Amniotic stem cell (primary cell): ENCODE measurements at places on chromosomes 12 and 14.

DNA sequence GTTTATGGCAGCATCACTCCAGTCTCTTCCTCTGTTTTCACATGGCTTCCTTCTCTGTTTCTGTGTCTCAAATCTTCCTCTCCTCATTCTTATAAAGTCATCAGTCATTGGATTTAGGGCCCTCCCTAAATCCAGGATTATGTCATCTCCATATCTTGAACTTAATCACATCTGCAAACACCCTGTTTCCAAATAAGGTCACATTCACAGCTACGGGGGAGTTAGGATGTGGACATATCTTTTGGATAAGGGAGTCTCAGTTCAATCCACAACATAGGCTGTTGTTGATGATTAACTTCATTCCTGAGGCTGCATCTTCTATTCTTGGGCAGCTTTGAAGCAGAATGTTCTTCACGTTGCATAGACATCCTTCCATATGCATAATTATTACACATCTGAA is 40.3 kb upstream of the NTF3 start:
- no peak for DNase-seq

DNA sequence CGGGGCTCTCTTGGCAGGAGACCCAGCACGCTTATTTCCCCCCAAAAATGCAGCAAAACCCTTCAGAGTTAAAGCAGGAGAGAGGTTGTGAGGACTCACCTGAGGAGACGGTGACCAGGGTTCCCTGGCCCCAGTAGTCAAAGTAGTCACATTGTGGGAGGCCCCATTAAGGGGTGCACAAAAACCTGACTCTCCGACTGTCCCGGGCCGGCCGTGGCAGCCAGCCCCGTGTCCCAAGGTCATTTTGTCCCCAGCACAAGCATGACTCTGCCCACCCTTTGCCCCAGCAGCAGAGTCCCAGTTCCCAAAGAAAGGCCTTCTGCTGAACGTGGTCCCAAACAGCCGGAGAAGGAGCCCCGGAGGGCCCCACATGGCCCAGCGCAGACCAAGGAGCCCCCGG is 337.7 kb downstream of the TMEM121 start:
- DNase-seq, result no peak

DNA sequence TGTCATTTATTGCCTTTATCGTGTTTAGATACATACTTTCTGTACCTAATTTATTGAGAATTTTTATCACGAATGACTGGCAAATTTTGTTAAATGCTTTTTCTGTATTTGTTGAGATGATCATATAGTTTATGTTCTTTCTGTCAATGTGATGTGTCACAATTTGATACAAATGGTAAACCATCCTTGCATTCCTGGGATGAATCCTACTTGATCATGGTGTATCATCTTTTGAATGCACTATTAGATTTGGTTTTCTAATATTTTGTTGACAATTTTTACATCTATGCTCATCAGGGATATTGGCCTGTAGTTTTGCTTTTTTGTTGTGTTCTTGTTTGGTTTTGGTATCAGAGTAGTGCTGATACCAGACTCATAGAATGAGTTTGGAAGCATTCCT is 185.1 kb downstream of the NUBPL start:
- no peak for DNase-seq

GRCh38 chr12:94171595-94171930 is 23.2 kb downstream of the PLXNC1 start:
- no peak for DNase-seq

DNA sequence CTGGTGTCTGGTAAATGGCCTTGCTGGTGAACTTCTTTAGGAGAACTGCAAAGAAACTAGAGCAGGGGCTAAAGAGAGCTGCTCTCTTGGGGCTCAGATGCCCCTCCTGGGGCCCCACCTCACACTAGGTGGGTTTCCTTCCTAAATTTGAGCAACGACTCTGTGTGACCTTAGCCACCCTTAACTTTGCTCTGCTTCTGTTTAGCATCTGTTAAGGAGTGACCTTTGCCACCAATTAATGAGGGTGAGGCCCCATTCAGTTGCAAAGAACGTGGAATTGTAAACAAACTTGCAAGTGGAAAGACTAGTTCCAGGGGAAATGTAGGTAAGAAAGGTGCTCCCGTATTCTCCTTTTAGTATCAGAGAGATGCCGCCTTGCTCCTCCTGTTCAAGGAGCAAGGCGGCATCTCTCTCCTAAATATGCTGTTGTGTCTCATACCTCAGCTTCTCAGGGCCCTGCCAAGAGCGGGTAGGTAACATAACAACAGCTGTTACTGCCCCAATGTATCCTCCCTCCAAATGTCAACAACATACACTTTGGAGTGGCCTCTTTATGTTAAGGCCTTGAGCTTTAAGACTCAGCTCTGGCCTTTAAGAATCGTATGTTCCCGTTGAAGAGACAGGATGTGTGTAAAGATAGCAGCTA is 77.6 kb upstream of the FUT8 start:
- no peak for DNase-seq

DNA sequence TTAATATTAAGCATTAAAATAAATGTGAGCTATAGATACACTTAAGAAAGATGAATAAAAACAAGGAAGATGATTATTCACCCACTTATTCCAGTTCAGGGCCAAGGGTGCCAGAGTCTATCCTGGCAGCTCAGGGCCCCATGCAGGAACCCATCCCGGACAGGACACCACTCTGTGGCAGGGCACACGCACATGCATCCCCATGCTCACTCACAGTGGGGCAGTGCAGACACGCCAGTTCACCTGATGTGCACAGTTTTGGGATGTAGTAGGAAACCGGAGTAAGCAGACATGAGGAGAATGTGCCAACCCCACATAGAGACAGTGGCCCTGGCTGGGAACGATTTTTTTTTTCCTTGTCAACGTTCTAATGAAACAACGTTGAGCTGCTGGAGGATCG is 47.2 kb downstream of the DICER1 start:
- no peak for DNase-seq

DNA sequence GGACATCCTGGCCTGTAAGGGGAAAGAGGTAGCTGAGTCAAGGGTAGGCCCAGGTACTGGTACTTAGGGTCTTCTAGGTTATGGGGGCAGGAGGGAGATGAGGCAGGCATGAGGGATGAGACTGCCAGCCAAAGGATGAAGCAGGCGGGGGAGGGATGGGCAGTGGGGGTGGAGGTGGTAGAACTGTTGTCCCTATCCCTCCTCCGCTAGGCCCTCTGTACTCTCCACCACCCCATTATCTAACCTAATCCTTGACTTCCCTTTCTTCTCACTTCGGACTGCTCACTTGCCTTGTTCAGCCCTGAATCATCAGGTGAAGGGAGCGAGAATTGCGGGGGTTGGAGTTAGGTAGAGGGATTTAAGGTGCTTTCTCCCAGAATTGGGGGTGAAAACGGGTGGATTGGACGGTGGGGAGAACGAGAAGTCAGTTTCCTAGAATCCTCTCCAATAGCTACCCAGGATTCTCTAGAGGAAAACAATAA is 562 bp downstream of the PAN2 start:
- no peak for DNase-seq

GRCh38 chr14:73627151-73627558 is 14.8 kb downstream of the ACOT6 start:
- no peak for DNase-seq

DNA sequence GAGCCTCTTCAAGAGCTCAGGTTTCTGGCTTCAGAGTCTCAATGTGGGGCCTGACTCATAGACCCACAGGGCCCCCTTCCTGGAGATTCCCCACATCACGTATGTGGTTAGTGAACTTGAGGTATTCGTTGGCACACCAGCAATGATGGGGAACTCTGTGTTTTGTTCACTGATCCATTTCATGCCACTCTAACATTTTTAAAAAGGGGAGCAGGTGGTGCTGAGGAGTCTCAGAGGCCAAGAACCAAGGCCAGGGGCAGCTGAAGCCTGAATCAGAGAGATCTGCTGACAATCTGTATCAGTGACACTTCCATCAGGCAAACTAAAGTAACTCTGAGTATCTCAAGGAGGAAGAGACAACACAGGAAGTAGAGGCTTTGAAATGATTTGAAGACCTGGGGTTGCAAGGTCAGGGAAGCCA is 323.4 kb downstream of the VRK1 start:
- no peak for DNase-seq

GRCh38 chr12:64412459-64412858 is 8.3 kb downstream of the XPOT start:
- no peak for DNase-seq

GRCh38 chr12:124964251-124964650 is 24.7 kb downstream of the DHX37 start:
- no peak for DNase-seq

DNA sequence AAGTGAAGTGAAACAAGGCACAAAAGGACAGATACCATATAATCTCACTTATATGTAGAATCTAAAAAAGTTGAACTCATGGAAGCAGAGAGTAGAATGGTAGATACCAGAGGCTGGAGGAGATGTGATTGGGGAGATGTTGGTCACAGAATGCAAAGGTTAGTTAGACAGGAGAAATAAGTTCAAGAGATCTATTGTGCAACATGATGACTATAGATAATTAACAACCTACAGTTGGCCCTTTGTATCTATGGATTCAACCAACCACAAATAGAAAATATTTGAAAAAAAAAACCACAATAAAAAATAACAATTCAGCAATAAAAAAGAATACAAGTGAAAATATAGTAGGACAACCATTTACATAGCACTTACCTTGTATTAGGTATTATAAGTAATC is 19.3 kb downstream of the CRADD start:
- no peak for DNase-seq

DNA sequence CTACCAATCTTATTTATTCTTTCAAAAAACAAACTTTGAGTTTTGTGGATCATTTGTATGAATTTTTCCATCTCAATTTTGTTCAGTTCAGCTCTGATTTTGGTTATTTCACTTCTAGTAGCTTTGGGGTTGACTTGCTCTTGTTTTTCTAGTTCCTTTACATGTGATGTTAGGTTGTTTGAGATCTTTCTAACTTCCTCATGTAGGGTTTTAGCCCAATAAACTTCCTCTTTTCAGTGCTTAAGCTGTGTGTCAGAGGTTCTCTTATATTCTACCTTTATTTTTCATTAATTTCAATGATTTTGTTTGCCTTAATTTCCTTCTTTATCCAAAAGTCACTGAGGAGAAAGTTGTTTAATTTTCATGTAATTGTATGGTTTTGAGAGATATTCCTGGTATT is 860.4 kb upstream of the FBXO33 start:
- DNase-seq, result no peak

DNA sequence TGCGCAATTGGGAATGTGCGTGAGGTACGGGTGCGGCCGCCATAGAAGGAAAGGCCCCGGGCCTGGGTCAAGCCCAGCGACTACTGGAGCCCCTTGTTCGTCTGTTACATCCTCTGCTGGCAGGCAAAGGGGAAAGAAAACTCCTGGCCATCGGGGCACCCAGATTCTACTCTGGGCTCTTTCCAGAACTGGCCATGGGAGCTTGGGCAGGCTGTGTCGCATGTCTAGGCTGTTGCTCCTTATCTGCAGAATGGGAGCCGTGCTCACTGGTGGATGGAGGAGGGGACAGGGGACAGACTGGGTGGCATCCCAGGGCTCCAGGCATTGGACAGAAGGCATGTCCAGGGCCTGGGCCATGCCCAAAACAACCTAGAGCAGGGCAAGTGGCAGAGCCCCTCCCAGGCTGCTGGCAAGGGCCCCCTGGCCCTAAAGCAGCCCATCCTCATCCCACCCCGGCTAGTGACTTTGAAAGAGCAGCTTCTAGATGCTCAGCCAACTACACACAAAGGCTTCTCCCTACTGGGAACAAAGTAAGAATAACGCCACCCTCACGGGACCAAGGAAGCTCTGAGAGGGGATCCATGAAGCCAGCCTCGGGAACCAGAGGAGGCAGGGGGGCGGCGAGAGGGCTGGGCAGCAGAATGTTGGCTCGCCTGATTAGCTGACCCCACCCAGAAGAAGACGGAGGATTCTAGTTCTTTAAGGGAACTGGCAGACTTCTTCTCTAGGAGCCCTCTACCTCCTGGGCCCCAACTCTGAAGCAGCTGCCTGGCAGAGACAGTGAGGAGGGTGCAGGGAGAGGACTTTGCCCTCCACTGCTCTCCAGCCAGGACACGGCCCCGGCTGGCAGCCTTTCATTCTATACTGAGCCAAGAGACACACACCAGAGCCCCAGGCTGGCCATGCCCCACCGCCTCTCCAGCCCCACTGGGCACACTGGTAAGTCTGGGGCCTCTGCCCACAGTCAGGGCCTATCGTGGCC is 96.8 kb downstream of the SINHCAF start:
- no peak for DNase-seq

- DNase-seq, result no peak
Measured at GRCh38 chr12:79098530-79098929, 234.0 kb downstream of the SYT1 start.

DNA sequence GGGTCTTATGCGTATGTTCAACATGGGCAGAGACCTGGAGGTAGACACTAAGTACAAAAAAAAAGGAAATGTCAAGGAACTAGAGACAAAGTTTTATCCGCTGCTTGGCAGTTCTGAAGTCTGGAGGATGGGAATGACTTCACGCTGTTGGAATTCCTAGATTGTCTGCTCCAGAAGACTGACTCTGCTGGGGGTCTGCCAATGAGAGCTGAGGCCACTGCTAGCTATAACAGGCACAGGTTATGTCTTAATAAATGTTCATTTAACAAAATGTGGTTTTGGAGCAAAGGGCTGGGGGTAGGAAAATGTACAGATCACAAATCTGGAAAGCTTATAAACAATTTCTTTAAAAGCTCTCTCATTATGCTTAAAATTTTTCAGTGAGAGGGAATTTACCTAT is 5.9 kb downstream of the RNASE8 start:
- DNase-seq, result no peak

- DNase-seq, result no peak
Measured at GRCh38 chr14:102221026-102221425, 81.3 kb downstream of the WDR20 start.

DNA sequence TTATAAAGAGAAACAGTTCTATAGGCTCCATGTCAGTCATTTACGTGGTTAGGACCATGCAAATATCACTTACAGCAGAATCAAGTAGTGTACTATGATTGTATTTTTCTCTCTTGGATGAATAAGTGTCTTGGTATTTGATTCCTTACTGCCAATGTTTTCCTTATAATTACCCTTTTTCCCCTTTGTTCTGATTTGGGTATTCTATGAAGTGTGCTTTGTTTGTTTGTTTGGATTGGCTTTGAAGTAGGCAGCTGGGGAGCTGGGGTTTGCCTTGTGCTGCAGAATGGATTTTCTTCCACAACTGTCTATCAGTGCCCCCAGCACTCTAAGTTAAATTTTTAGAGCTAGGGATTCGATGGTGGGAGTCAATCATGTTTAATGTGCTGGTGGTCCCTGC is 12.4 kb downstream of the TMEM120B start:
- no peak for DNase-seq

- peak; percentile 17 for DNase-seq
Measured at GRCh38 chr12:127108360-127109215, 1158.4 kb upstream of the TMEM132C start.

DNA sequence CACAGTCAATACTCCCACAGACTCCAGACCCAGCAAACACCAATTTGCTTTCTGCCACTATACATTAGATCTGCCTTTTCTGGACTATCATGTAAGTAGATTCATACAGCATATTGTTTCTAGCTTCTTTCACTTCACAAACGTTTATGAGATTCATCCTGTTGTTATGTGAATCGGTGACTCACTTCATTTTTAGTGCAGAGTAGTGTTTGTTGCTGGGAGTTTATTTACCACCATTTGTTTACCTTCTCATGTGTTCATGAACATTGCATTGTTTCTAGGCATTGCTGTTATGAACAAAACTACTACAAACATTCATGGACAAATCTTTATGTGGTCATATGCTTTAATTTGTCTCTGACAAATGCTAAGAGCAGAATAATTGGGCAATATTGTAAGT is 807.8 kb upstream of the TMEM132C start:
- DNase-seq, result no peak

- DNase-seq, result no peak
Measured at GRCh38 chr12:124401704-124402221, 106.9 kb downstream of the RFLNA start.
